ENCODE measurements at places on chromosomes 12 and 14.

DNA sequence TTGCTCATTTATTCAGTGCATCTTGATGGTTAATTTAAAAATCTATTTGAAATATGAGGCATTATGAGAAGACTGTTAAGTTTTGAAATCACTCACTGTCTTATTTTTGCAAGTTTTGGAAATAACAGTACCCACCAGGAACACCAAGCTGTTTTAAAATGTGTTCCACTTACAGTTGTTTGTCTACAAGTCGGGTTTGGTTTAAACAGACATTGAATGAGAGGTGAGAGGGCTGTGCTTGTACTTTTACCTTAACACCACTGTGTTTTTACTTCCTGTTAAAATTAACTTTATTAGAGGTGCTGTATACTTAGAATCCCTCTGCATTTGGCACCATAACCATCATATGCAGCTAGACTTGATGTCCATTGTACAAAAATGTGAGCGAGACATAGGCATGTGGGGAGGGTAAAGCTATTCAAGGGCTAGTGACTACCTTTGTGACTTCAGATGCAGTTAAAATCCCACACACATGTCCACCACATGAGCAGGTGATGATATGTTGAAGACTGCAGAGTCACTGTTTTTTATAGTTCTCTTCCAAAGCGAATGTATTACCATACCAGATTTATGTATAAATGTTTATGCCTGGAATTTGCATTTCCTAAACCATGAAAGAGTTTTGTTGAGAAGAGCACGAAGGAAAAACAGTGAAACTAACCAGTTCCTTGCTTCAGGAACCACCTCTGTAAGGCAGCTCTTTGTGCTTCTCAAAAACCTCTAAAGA lies 12.9 kb downstream of the ELK3 start:
- no peak for DNase-seq

DNA sequence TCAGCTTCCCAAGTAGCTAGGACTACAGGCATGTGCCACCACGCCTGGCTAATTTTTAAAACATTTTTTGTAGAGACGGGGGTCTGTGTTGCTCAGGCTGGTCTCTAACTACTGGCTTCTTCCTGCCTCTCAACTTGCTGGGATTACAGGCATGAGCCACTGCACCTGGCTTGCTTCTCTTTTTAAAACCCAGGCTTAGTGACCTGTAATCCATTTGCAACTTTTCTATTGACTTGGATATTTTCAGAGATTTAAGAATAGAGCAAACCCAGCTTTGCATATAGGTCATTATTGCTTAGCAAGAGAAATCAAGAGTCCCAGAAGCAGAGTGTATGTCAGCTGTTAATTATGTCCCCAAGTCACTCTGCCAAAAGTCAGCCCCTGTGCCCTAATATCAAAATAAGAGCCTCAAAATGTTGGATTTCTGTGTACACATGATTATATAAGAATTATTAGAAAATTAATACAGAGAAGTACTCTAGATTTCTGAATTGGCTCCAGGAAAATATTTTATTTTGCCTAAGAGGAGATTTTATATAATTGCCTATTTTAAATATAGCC lies 24.9 kb downstream of the TCP11L2 start:
- DNase-seq, result no peak

DNA sequence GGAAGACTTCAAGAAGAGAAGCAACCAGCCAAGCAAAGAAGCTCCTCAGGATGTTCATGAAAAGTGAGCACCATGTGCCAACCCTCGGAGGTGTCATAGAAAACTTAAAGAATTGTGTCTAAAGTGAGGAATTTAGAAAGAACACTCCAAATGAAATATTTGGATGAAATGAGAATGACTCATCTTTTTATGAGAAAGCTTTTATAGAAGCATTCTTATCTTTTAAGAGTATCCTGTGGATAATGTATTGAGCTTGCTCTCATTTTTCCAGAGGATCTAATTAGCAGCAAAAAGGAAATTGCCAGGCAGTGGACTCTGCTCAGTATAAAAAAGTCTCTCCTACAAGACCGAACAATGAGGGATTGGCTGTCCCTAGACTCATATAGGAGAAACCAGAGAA lies 454.9 kb downstream of the LRIG3 start:
- DNase-seq, result no peak

DNA sequence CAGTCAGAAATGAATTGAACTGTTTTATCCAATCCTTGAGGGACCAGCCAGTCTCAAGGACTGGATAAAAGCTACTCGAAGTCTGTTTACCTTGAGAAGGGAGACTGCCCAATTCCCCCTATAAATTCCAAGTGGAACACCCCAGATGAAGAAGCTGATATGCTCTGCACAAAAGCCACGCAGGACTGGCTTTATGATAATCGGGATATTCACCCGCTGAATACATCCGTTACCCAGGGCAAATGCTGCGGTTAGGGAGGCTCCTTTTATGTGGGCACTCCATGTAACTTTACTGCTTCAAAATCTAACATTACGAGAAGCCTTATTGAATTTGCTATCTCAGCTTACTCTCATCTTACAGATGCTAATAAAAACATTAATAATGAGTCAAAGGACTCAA lies 119.1 kb downstream of the DENND5B start:
- no peak for DNase-seq

DNA sequence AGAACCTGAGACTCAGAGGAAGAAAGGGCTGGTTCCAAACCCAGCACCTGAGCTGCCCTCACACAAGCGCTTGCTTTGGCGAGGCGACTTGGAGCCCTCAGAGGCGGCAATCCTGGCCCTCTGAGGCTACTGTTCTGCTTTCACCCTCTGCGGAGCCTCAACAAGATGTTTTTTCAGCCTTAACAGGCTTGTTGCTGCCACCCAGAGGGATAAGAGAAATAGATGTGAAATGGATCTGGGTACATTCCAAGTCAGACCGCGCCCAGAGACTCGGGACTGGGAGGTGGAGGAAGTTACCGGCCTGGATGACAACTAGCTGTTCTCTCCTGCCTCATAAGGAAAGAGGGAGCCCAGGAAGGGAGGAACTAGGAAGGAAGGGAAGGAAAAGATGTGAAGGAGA lies 89.6 kb downstream of the TTC7B start:
- no peak for DNase-seq

- DNase-seq, result no peak
These were observed 63.3 kb downstream of the ZFP36L1 start for GRCh38 chr14:68729556-68729955.

GRCh38 chr12:5708371-5708770 lies 236.7 kb downstream of the ANO2 start:
- no peak for DNase-seq

- DNase-seq, result no peak
These were observed 39.5 kb downstream of the L2HGDH start for GRCh38 chr14:50272498-50272897.

- no peak for DNase-seq
These were observed 123.9 kb downstream of the PAX9 start for GRCh38 chr14:36785511-36785910.

DNA sequence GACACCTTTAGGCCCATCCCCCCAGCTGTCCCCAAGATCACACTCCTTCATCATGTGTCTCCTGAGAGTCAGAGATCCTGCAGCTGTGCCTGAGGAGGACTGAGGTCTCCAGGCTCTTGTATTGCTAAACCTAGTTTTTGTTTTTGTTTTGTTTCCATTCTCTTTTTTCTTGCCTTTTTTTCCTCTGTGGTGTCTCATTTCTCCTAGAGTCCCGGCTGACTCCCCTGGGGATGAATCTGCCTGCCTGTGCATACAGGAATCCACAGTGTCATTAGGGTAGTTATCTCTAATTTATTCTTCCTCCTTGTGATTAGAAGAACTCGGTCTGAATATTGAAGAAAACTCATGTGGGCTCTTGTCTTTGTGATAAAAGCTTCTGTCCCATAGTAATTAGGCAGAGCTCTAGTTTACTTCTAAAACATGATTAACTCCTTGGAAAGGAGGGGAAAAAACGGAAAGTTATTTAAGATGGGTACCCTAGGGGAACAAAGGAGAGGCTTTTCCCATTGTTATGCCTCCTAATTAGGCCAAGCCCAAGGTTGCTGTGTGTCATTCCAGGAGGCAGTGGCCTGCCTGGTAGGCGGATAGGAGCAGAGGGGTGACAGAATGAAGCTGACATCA lies 343.2 kb downstream of the ZFP36L1 start:
- no peak for DNase-seq

DNA sequence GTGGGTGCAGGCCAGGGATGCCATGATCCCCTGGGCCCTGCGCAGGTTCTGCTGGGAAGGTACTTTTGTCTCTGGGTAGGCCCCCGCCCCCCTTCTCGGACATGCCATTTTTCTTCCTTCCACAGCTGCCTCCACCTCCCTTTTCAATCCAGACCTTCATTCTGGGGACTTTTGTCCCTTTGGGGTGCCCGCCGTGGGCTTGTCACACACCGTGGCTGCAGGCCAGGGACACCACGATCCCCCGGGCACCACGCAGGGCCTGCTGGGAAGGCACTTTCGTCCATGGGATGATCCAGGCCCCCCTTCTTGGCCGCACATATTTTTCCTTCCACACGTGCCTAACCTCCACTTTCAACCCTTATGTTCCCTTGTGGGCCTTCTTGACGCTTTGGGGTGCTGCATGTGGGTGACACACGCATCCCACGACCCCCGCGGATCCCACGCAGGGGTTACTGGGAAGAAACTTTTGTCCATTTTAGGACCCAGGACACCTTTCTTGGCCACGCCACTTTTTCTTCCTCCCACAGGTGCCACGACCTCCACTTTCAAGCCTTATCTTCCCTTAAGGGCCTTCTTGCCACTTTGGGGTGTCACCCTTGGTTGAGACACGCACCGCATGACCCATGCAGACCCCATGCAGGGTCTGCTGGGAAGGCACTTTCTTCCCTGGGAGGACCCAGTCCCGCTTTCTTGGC lies 272.5 kb downstream of the ALG10 start:
- no peak for DNase-seq

GRCh38 chr14:38790916-38791315 lies 312.1 kb downstream of the SEC23A start:
- no peak for DNase-seq

- no peak for DNase-seq
These were observed 62.6 kb upstream of the KITLG start for GRCh38 chr12:88642675-88643431.

GRCh38 chr14:31362746-31363145 lies 57.6 kb downstream of the HEATR5A start:
- no peak for DNase-seq

DNA sequence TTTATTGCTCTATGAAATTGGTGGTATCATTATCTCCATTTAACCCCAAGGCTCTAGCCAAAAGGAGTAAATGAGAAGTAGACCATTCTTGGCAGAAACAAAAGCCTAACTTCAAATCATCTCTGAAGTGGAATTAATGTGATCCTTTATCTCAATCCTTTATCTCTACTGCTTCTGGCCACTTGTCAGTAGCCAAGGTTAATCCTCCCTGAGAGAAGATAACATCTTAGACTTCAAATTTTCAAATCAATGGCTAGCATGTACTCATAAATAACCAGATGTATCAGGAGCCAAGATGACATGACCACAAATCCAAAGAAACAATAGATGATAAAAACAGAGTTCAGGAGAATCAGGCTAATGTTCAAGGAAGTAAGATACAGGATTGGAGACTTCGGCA lies 123.1 kb upstream of the RASSF8 start:
- no peak for DNase-seq

GRCh38 chr12:108333898-108334699 lies 5.0 kb downstream of the CMKLR1 start:
- no peak for DNase-seq

DNA sequence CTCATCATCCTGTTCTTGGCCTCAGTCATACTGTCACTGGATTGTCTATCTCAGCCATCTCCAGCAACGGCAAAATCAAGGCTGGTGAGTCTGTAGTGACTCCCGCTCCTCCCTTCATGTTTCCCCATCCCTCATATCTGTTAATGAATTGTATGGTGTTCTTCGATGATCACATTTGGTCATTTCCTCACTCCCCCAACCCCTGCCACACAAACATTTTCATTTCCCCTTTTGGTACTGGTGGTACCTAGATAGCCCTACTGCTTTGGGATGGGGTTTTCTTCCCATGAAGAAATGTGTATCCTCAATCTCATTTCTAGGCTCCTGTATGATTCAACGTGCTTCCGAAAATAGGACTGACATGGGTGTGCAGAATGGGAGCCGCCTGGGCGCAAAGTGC lies 2.7 kb upstream of the KLHL33 start:
- DNase-seq, result no peak

- no peak for DNase-seq
These were observed 163.5 kb downstream of the CCER1 start for GRCh38 chr12:90791445-90791844.

GRCh38 chr14:68685419-68686204 lies 107.3 kb downstream of the ZFP36L1 start:
- DNase-seq, result peak; percentile 75

GRCh38 chr14:100618318-100618693 lies 31.1 kb upstream of the BEGAIN start:
- DNase-seq, result no peak

DNA sequence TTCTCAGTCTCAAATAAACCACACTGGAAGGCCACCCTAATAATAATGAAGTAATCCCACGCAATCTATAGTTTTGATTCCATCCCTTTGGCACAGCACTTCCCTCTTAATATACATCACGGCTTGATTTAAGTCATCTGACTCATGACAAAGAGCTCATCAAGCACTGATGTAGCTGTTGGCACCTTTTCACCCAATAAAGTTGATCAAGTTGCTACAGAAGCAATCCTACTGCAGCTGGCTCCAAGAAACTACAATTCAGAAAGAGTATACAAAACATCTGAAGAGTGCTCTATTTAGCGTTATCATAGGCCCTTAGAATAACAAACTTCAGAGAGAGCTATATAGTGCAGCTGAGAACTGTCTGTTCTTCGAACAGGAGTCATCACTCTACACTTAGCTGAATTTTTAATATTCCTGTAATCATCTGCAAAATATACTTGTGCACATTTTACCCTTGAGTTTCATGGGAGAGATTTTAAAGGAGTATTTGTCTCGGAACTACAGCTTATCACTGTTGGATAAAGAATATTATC lies 94.9 kb downstream of the OSBPL8 start:
- DNase-seq, result no peak
